AG10803 (cell line): ENCODE measurements at places on chromosomes 4 and X.

GRCh38 chr4:87074121-87074488, 139.3 kb downstream of the AFF1 start:
- DNase-seq = no peak

DNA sequence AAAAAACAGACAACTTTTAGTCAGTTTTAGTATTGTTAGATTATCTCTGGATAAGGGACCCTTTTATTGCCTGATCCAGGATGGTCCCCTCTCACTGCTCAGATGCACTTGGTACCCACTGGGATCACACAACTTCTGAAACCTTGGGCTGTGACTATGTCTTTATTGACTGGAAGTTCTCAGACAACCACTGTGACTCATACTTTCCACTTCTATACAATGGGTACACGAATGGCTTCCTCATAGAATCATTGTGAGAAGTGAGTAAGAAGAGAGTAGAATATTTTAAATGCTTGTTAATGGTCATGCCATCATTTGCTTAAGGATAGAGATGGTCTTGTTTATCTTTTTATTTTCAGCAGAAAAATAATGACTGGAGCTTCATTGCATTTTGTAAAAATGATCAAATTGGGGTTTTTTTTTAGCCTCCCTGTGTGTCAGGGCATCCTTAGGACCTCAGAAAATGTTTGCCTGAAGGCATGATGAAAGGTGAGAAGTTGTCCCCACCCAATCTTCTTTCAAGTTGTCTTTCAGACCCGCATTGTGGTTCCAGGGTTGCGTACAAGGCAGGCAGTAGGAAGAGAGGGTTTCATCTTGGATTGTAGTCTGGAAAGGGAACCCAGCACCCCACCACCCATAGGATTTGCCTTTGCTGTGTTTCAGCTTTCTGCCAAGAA, 115.1 kb downstream of the CPEB2 start:
- no peak for DNase-seq

GRCh38 chrX:134625315-134625718, 33.0 kb downstream of the PLAC1 start:
- DNase-seq = peak; percentile 63

DNA sequence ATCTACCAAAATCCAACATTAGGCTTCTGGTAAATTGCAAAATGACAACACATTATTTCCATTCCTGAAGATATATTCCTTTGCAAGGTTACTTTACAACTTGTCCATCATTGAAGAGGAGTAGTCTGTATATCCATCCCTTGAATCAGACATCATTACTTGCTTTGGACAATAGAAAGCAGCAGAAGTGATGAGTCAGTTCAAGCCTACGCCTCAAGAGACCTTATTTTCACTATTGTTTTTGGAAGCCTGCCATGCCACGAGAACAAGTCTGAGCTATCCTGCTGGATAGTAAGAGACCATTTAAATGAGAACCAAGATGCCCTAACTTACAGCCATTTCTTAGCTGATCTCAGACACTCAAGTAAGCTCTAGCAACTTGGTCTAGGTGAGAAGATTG, 246.0 kb upstream of the HHIP start:
- DNase-seq = peak; percentile 44

DNA sequence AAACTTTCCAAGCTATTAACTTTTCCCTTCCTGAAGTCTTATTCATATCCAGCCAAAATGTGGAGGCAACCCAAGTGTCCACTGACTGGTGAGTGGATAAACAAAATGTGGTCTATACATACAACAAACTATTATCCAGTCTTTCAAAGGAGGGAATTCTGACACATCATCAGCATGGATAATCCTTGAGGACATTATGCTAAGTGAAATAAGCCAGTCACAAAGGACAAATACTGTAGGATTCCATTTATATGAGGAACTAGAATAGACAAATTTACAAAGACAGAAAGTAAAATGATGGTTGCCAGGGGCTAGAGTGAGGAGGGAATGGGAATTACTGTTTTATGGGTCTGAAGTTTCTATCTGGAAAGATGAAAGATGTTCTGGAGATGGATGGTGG, 178.7 kb upstream of the PITX2 start:
- no peak for DNase-seq

DNA sequence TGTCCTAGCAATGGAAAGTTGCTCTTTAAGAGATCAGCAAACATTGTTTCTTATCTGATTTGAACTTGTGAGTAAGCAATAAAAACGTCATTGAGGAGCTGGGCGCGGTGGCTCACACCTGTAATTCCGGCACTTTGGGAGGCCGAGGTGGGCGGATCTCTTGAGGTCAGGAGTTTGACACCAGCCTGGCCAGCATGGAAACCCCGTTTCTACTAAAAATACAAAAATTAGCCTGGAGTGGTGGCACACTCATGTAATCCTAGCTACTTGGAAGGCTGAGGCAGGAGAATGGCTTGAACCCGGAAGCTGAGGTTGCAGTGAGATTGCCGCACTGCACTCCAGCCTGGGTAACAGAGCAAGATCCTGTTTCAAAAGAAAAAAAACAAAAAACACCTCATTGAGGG, 11.2 kb upstream of the PLAC8 start:
- no peak for DNase-seq

- DNase-seq = no peak
These were observed 666.1 kb upstream of the BOD1L1 start for GRCh38 chr4:14293582-14293981.

GRCh38 chr4:119729835-119730670, 101.4 kb upstream of the PDE5A start:
- DNase-seq = peak; percentile 80

GRCh38 chrX:139596068-139596467, 65.5 kb downstream of the F9 start:
- no peak for DNase-seq

DNA sequence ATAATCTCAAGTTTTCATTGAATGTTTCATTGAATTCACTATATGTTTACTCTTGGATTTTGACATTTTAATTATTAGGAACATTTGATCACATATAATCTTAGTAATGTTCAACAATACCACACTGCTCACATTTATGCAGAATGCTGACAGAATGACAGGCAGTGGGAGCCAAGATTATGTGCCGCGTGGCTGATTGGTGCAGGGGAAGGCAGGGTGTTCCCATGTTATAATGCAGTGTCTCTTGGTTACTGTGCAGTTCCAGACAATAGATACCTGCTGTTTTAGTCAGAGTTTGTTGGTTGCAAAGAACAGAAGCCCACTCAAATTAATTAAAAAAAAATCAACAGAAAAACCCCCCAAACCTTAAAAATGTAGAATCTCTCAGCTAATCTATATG, 33.0 kb downstream of the FHIP1A start:
- DNase-seq = no peak

DNA sequence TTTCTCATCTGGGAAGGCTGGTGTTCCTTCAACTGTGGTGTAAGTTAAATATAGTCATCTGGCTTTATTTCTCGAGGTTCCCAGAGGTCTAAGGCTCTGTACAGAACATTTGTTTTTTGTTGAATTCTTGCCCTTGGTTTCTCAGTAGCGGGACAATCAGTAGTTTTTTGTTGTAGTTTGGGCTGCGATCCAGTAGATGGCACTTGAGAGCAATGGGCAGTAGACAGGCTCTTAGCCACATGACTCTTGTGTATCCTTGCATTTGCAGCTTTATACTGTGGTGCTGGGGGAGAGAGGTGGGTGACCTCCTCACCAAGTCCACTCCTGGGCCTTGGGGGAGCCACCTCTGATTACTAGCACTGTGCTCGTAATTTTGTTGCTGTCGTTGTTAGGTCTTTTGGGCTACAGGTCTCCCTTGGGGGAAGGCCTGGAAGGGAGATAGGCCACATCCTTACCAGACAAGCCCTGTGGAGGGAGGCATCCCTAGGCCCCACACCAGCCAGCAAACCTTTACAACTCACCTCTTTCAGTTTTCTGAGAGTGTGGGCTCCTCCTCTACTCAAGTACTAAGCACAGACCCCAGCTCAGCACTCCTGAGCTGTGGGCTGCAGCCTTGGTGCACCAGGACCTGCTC, 8.1 kb downstream of the ETDB start:
- DNase-seq = peak; percentile 17

- no peak for DNase-seq
These were observed 2.4 kb downstream of the MAB21L2 start for GRCh38 chr4:150584111-150584915.

DNA sequence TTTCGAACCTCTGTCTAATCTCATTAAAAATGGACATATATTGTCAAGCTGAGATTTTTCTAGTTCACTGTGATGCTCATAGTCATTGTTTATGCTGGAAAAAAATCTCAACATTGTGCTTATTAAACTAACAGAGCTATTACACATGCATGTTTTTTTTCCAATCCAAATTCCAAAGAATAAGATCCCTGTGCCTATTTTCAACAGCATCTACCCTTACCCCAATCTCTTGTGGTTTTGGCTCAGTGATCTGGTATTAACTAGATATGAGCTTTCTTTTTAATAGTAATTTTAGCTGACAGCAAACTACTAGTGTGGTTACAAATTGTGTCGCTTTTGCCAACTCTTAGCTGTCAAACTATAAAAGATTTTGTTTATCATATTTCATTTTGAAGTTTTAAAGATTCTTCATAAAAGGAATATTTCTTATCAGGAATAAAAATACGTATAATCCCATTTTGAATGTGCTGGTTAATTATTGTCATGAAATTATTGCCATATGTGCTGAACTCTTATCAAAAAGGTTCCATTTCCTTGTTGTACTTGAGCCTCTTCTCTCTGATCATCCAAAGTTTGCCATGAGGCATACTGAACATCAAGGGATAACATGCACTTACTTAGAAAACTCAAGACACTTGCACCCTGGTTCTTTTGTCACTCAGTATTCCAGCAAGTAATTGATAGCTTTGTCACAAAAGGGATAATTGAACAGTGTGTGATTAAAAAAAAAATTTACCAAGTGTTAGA, 241.2 kb downstream of the ARHGAP24 start:
- peak; percentile 25 for DNase-seq

DNA sequence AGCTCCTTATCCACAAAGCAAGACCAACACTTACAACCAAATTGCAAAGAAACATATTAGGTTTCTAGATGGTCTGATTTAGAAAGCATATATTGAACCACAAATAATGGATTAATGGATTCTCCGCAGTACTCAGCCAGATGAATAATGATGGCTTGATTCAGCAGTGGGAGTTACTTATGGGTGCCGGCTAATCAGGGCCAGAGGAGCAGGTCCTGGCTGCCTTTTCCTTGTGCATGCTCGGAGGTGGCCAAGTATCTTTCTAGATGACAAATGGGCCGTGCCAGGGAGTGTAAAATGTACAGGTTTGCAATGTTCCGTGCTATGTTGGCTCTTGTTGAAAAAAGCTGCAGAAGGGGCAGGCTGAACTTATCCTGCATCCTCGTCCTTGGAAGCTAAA, 70.2 kb downstream of the VCX3A start:
- DNase-seq = no peak

GRCh38 chrX:19107035-19107434, 15.2 kb downstream of the ADGRG2 start:
- DNase-seq = no peak

GRCh38 chrX:69362856-69363255, 141.3 kb upstream of the NALF2 start:
- DNase-seq = peak; percentile 86

GRCh38 chrX:11725631-11726442, 32.2 kb upstream of the MSL3 start:
- DNase-seq = no peak

DNA sequence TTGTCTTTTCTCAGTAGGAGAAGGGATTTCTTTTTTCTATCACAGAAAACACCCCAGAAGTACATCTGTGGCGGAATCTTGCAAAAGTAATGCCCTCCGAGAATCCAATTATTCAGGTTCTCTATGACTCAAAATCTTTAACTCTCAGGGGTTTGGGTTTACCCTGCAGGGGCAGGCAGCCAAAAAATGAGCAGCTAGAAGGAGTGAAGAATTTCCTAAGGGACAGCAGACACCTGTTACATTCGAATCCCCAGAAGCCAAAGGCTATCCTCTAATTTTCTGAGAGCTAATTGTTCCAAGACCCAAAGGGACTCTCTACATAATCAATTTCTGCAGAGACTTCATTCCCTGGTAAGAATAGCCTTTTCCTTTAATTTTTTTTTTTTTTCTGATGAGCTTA, 27.5 kb upstream of the CBR4 start:
- no peak for DNase-seq

DNA sequence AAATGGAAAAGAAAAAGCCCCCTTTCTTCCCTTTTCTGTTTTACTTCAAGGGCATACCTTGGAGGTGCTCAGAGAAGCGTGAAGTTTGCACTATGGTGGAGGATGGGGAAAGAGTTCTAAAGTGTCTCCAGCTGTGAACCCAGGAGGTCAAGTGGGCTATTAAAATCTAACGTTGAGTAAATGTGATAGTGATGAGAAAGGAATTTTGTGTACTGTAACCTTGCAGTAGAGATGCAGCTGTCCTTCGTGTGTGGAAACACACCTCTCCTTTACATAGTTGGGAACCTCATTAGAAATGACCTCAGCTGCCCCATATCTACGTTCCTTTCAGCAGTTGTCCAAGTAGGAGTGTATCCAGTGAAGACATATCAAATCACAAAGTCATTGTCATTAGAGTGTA, 26.5 kb downstream of the ADH5 start:
- peak; percentile 25 for DNase-seq

DNA sequence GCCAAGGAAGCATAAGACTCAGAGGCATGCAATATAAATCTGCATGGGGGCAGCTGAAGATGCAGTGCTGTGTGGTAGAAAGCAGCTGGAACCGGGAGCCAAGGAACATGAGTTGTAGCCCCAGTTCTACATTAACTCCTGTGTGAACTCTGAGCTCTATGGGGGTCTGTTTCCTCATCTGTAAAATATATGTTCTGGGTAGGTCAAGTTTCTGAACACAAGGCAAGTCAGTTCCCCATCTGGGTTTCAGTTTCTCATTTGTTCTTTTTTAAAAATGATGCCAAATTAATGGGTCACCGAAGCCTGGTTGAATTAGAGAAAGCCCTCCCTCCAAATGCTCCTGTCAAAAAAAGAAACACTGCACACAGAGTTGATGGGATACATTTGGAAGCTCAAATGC, 24.0 kb downstream of the UNC5C start:
- no peak for DNase-seq
